ENCODE measurements at places on chromosomes 4 and X.

DNA sequence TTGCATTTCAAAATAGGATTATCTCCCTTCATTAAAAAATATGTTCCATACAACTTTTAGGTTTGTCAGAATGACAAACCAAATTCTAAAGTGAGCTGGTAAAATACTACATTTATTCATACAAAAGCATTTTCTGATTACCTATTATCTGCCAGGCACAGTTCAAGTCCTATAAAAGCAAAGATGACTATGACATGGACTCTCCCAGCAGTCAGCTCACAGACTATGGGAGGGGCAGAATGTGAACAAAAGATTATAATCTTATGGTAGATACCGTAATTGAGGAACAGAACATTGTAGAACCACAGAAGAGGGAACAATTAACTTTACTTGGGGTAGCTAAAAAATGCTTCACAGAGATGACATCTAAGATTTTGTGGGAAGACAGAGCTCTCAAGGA is 12.4 kb downstream of the PAQR3 start:
- DNase-seq, result no peak

DNA sequence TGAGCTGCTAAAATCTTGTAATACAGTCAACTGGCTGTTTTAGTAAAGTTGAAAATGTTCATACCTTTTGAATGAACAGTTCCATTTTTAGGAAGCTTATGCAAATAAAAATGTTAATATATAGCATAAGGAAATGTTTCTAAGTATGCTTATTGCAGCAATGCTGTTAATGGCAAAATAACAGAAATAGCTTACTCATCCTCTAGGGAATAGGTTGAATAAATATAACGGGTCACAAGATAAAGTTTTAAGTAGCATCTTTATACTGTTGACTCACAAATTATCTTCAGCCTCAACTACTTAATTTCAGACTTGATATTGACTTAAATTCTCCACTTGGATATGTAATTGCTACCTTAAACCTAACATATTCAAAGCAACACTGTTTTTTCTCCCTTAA is 27.7 kb downstream of the HERC3 start:
- no peak for DNase-seq

GRCh38 chr4:15470128-15470475 is 420 bp downstream of the CC2D2A start:
- DNase-seq, result no peak

DNA sequence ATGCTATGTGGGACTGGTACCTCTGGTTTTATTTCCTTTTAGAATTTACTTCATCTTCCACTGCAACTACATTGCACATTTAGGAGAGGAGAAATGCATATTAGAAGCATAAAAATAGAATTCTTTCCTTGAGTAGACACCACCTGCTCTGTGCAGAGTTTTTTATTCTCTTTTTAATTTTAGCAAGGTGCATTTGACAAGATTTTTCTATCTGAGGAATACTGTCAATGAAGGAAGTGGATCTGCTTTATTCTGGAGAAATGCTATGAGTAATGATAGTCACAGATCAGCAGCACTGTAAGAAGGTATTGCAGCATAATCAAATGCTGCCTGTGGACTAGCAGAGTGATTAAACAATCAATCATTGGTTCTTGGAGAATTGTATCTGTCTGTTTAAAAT is 1038.3 kb downstream of the RAPGEF2 start:
- no peak for DNase-seq

DNA sequence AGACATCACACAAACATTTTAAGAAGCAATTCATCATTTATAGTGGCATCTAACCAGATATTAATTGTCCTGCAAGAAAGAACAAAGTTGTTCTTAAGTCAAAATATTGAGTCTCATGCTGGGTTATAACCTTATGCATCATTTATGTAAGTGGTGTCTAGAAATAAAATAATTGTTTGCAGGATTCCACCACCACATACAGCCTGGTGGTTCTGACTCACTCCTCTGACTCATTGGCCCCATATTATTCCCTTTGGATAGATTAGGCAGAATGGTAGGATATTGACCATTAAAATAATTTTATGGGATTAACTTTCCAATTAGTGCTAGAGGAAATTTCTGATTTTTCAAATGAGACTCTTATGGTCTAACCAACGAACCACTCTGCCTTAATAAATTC is 384.5 kb downstream of the GRXCR1 start:
- no peak for DNase-seq

DNA sequence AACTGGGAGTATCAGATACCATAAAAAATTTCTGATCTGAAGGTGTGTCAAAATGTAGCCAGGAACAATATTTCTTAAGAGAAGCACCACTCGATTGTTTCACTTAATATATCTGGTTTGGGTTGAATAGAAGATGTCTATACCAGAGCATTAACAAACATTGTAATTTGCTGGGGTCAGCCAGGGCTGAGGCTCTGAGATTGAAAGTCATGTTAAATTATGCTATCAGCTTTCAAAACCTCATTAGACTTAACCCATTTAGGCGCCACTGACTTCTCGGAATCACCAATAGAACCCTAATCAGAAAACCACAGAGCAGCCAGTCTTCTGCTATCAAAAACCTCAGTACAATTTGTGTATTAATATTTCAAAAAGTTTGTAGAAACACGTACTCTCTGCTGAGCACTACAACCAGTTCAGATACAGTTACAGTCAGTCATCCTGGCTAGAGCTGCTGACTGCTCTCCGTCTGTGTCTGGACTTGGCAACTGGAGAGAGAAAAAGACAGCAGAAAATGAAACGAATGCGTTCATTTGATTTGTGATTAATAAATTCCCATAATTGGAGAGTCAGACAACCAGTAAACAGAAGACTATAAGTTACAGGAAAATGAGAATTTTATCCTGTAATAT is 848.6 kb upstream of the PABPC4L start:
- DNase-seq, result no peak

DNA sequence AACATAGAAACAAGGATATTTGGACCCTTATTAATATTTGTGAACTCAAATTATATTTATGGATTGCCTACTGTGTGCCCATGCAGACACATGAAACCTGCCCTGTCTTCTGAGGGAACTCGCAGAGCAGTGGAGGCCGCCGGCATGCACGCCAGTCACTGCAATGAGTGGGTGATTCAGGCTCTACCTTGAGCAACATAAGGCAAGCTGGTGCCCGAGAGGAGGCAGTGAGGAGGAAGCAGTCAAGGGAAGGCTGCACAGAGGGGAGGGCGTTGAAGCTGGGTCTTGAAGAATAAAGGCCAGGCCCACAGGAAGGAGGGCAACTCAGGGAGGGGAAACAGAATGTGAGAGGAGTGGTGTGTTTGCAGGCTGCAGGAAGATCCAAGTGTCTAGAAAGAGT is 52.8 kb downstream of the PPEF2 start:
- DNase-seq, result no peak

DNA sequence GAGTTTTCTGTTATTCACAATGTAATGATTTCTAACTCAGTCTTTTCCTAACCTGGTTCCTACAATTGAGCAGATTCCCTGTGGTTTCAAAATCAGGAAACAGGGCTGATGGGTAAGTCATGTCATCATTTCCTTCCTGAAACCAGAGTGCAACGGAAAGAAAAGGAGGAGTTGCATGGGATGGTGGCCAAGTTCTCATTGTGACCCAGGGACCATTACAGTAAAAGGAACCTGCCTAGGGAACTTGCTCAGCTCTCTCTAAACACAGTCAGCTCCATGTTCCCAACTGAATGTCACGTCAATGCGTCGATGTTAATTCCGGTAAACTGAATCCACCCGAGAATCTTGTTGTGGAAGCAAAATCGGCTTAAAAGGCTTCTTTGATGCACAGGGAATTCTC is 51.2 kb downstream of the LGI2 start:
- no peak for DNase-seq

- no peak for DNase-seq
Observed at GRCh38 chr4:168859888-168860694, 150.0 kb downstream of the CBR4 start.

DNA sequence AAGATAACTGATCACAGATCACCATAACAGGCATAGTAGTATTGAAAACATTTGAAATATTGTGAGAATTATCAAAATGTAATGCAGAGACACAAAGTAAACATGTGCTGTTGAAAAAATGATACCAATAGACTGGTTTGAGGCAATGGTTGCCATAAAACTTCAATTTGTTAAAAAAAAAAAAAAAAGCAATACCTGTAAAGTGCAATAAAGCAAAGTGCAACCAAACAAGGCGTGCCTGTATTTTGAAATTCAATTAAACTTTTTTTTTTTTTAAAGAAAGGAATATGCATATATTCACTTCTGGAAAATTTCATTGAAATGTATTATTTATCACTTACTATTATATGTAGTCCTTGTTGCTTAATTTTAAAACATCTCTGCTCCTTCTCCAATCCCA is 27.7 kb downstream of the TMEM154 start:
- no peak for DNase-seq

DNA sequence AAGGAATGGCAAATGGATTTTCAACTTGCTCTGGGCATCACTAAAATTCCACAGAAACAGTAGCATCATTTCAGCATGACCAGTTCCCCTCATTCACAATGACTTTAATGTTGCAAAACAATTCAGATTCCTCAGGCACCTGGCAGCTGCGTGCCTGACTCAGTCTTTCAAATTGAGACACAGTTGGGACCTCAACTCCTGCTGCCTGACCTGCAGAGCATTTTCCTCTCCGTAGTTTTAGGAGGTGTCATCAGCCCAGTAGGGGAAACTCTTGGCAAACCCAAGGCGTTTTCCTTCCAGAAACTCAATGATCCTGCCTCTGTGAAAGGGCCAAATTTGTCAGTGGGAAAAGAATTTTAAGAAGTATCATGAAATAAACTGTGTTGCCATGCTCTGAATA is 388.9 kb downstream of the SPRY1 start:
- DNase-seq, result no peak

GRCh38 chrX:139106069-139106468 is 394.6 kb upstream of the FGF13 start:
- no peak for DNase-seq

DNA sequence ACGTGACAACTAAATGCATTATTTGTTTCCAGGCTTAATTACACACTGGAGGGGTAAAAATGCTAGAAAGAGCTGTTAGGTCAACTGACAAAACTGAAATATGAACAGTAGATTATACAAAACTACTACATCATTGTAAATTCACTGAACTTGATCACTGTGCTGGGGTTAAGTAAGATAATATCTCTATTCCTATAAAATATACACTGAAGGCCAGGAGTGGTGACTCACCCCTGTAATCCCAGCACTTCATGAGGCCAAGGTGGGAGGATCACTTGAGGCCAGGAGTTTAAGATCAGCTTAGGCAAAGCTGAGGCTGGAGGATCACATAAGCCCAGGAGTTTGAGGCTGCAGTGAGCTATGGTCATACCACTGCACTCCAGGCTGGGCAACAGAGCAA is 31.8 kb upstream of the NKX6-1 start:
- DNase-seq, result no peak

GRCh38 chr4:86615501-86615900 is 21.4 kb downstream of the PTPN13 start:
- DNase-seq, result no peak

- no peak for DNase-seq
Observed at GRCh38 chrX:153307276-153308178, 14.0 kb downstream of the PNMA6F start.

DNA sequence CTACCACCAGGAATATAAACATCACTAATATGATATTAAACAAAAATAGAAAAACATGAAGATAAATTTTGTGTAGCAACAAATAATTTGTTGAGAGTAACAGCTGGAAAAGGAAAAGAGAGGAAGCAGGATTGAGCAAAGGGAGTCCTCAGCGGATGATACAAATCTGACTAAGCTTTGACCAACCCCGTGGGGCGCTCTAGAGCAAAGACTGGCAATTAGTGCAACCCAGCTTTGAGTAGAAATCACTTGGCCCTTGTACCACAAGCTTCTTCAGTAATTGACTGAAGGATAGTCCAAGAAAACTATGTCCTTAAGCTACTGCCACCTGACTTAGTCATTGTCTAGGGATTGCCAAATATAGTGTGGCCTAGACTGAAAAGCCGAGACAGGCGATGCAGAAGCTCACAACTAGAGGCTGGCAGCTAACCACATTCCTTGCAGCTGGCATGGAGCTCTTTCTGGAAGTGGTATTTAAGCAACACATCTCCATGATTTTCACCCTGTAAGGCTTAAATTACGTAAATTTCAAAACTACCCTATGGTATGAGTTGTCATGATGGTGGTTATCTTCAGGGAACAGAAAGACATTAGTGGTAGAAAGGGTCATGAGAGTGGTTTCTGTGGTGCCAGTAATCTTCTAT is 396.0 kb downstream of the PDGFC start:
- DNase-seq, result no peak

GRCh38 chr4:122356317-122356808 is 22.4 kb upstream of the ADAD1 start:
- DNase-seq, result no peak
